NCI-H2081 (cell line): ENCODE measurements at places on chromosomes 6 and 20.

- no peak for DNase-seq
Observed at GRCh38 chr6:107305391-107305790, 154.0 kb downstream of the PDSS2 start.

DNA sequence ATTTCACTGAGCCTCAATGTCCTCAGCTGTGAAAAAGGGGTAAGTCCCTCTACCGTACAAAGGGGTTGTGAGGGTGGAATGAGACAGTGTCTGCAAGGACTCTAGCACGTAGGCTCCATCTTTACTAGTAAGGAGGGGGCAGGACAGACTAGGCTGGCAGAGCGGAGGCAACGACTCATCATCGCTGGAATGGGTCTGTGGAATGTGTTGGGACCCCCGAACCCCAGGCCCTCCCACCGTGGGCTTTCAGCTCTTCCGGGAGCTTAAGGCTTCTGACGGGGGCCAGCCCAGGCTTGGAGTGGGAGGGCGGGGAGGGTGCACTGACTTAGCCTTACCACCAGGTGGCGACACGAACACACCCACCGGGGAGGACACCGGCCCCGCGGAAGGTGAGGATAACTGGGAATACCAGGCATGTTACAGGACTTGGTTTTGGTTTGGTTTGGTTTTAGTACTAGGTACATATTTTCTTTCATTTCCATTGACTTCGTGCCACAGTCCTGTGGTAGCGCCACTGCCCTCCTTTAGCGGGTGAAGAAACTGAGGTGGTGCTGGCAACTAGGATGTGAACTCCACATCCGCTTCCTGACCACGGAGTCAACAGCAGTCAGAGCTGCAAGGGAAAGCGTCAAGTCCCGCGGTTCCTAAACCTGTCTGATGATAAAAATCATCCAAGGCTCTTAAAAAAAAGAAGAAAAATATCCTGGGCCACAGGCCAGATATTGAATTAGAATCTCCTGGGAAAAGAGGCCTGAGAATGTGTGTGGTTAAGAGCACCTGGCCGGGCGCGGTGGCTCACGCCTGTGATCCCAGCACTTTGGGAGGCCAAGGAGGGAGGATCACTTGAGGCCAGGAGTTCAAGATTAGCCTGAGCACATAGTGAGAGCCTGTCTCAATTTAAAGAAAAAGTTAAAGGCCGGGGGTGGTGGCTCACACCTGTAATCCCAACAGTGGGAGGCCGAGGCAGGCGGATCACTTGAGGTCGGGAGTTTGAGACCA lies 10.3 kb upstream of the TULP1 start:
- peak; percentile 56 for DNase-seq

DNA sequence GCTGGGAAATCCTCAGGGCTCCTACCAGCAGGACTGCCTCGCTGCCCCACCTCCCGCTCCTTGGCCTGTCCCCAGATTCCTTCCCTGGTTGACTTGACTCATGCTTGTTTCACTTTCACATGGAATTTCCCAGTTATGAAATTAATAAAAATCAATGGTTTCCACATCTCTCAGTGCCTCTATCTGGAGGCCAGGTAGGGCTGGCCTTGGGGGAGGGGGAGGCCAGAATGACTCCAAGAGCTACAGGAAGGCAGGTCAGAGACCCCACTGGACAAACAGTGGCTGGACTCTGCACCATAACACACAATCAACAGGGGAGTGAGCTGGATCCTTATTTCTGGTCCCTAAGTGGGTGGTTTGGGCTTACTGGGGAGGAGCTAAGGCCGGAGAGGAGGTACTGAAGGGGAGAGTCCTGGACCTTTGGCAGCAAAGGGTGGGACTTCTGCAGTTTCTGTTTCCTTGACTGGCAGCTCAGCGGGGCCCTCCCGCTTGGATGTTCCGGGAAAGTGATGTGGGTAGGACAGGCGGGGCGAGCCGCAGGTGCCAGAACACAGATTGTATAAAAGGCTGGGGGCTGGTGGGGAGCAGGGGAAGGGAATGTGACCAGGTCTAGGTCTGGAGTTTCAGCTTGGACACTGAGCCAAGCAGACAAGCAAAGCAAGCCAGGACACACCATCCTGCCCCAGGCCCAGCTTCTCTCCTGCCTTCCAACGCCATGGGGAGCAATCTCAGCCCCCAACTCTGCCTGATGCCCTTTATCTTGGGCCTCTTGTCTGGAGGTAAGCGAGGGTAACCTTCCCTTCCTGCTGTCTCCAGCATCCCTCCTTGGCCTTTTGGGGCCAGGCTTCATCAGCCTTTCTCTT lies at the start of gene CFB:
Gene CFB (plus strand): TSS at position 589 of the 863 bp plus-strand sequence. CDS start 127 bp downstream, at position 716.
- no peak for DNase-seq

DNA sequence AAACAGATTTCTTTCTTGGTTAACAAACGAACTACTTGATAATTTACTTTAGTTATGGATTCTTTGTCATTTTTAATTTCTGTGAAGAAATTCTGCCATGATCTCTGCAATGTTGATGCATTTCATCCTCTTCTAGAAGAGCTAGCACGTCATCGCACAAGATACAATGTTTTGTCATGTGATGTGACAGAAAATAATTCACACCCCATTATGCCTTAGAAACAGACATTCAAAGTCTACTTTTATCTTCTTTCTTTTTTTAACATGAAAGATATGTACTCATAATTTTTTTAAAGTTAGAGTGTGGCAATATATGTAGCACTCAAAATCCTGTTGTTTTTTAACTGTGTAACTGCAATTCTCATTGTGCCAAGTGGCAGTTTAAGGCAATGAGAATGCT lies 39.6 kb upstream of the NELFCD start:
- no peak for DNase-seq

- no peak for DNase-seq
Observed at GRCh38 chr6:53654745-53655240, 10.8 kb downstream of the KLHL31 start.
